Mesothelial cell of epicardium (in vitro differentiated cells): ENCODE measurements at places on chromosomes 5 and 9. TPM values are rescaled to one million over a fixed set of nuclear protein-coding genes. Genes with fewer than 3 reads are reported as not detected.

ZFP37 gene
- 8.2 to 9.3 TPM (median 8.9 TPM) in 3 replicates for total RNA-seq

GFI1B gene
- not detected in 3 replicates for total RNA-seq

UGT3A2 gene
- 0.24 to 0.77 TPM (median 0.34 TPM) in 3 replicates for total RNA-seq

SMIM32 gene
- 0.22 to 0.32 TPM (median 0.31 TPM) in 3 replicates for total RNA-seq

PHF24 gene
- total RNA-seq: 0.62 to 0.99 TPM (median 0.83 TPM) in 3 replicates

FAM163B gene
- total RNA-seq: 0.22 to 0.72 TPM (median 0.72 TPM) in 3 replicates

TOMM5 gene
- 81.4 to 87.2 TPM (median 83.4 TPM) in 3 replicates for total RNA-seq

LCN2 gene
- not detected in 3 replicates for total RNA-seq

DBH gene
- total RNA-seq: not detected in 3 replicates

KIF4B gene
- total RNA-seq: 0.07 to 0.11 TPM in 2 of 3 replicates, not detected in the other

OR2V1 gene
- total RNA-seq: not detected in 3 replicates

PIP5KL1 gene
- 7.6 to 9.0 TPM (median 8.2 TPM) in 3 replicates for total RNA-seq

SOX30 gene
- not detected in 3 replicates for total RNA-seq

FOXI1 gene
- total RNA-seq: not detected in 3 replicates

MSMP gene
- total RNA-seq: not detected in 3 replicates

CDH9 gene
- total RNA-seq: 0.65 to 1.2 TPM (median 0.66 TPM) in 3 replicates

SERF1B gene
- 34.2 to 43.2 TPM (median 38.2 TPM) in 3 replicates for total RNA-seq

LHX3 gene
- total RNA-seq: not detected in 3 replicates

APBB3 gene
- total RNA-seq: 59.9 to 68.5 TPM (median 63.6 TPM) in 3 replicates

SAXO1 gene
- total RNA-seq: 0.13 to 0.43 TPM (median 0.38 TPM) in 3 replicates

SYNPO gene
- 84.4 to 86.6 TPM (median 85.3 TPM) in 3 replicates for total RNA-seq
